ENCODE measurements at places on chromosomes 6 and 20.

GRCh38 chr6:33116841-33117711 lies 41.3 kb downstream of the HLA-DPB1 start:
- peak; percentile 57 for DNase-seq

GRCh38 chr6:82553863-82554531 lies 190.4 kb downstream of the TPBG start:
- DNase-seq: no peak

- DNase-seq: no peak
These were observed 726.6 kb upstream of the POU3F2 start for GRCh38 chr6:98107801-98108200.

DNA sequence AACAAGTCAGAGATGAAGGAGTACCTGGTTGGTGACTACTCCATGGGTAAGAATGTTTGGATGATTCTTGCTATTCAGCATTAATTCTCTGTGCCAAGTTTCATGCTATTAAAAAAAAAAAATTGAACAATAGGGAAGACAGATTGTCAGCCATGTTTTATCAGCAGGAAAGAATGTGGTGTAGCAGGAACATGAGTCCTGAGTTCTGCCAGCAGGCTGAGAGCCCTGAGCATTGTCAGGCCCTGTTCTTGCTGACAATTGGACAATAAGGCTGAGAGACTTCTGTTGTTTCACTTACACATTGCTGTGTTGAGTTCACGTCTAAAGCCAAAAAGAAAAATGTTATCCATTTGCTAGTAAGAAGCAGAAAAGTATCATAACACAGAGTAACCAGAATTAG lies 70.4 kb upstream of the SMIM28 start:
- no peak for DNase-seq

GRCh38 chr6:79571030-79571367 lies 33.8 kb upstream of the LCA5 start:
- DNase-seq: no peak

DNA sequence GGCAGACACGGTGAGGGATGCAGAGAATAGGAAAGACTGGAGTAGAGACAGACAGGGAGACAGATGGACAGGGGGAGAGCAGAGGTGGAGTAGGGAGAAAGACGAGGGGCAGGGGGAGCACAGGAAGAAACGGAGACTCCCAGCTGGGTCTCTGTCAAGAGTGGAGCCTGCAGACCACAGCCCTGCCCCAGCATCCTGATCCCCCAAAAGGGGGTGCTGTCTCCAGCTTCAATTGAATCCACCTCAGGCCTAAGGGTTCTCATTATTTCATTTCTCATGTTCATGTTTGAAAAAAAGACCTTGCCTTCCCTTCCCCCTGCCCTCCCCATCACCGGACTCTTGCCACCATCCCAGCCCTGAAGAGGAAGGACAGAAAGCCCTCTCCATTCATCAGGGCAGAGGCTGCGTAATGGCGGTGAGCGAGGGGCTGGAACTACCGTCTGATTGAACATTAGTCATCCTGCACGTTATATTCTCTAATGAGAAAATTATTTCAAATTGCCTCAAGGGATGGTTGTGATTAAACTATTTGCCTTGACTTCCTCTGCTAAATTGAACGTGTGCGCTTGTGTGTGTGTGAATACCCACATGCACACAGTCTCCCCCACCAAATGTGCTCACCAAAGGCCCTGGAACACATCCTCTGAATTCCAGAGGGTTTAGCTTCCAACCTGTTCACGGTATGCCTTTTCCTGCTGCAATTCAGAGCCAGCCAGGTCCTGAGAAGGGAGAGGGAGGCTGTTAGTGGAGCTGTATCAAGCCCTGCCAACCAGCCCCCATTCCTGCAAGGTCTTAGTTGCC lies 98.3 kb downstream of the CDC5L start:
- no peak for DNase-seq

- no peak for DNase-seq
These were observed 42.2 kb downstream of the GNAS-AS1 start for GRCh38 chr20:58808271-58809046.

DNA sequence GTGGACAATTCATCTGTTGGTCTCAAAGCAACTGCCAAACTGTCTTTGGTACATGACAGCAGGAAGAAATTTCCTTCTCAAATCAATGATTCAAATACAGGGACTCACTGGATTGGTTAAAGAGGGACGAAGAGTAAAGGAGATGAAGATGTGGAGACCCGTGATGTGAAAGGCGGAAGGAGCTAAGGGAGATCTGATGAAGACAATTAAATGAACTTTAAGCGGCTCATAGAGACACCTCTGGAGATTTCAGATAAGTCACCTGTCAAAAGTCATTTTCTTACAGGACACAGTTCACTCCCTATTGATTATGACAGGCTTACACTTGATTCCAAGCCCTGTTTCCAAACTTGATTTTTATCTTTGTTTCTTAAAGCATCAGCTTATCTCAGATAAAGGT lies 466.3 kb downstream of the DOK5 start:
- DNase-seq: peak; percentile 54

DNA sequence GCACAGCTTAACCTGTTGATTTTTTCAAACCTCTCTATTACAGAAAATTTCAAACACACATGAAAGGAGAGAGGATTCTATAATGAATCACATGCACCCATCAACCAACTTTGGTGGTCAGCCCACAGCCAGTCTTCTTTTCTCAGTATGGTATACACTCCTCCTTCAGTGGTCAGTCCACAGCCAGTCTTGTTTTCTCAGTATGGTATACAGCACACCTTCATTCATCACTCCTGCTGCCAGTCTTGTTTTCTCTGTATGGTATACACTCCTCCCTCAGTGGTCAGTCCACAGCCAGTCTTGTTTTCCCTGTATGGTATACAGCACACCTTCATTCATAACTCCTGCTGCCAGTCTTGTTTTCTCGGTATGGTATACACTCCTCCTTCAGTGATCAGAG lies 67.8 kb downstream of the SYNDIG1 start:
- DNase-seq: no peak

DNA sequence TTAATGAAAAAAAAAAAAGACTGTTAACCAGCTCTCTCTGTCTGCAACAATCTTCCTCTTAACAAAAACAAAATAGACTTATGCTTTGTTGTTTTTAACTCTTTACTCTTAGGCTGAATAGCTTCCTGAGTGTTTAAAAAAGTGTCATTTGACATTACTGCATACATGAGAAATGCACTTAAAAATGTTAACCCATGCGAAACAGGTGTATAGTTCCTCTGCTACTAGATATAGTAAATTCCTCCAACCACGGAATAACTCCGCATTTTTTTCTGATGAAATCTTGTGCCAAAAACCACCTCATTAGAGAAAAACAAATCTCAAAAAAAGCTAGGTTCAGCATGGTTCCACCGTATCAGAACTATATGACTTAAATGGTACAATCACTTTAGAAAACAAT lies 426.0 kb downstream of the ADGRB3 start:
- DNase-seq: peak; percentile 23

DNA sequence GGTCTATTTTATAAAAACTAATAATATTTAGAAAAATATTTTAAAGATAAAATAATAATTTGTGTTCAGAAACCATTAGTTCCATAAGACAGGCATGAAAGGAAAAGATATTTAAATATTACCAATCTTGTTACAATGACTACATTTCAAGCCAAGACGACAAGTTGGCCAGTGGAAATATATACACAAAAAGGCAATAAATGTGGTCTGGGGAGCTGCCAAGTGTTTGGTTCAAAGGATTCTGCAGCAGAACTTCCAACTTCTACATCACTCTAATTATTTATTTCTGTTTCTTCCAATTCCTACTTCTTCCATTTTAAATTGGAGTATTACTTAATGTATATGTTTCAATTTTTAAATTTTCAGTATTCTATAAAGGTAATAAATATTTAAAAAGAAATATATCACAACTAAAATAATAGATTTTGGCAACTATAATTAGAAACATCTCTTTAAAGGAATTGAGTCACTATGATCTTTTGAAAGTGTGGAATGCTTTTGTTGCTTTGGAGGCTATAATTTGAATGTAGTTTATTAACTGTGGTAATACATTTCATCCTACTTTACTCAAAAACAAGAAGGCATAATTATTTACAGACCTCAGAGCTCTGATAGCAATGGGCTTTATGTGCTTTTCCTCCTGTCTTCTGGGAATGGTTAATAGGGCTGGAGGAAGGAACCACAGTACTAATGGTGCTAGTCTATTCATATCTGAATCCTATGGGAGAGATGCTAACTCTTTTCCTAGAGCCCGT lies 129.7 kb upstream of the FAM184A start:
- DNase-seq: no peak

- no peak for DNase-seq
These were observed 308.2 kb upstream of the SGK1 start for GRCh38 chr6:134626086-134626485.

- no peak for DNase-seq
These were observed 30.9 kb upstream of the MCM9 start for GRCh38 chr6:118965843-118966370.

DNA sequence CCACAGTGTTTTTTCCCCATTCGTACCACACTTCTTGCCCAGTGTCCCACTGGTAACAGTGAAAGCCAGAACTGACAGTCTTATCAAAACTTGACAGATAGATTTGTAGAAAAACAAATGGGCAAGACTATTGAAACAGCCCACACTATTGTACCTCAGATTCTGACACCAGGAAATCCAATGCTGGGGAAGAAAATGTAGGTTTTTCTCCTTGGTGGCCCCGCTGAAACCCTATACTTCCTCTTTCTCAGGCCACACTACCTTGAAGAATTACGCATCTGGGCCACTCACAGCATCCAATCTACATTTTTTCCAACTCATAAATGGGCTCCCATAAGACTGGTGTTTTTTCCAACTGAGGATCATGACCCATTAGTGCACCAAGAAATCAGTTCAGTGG lies 90.9 kb upstream of the HDDC2 start:
- no peak for DNase-seq

DNA sequence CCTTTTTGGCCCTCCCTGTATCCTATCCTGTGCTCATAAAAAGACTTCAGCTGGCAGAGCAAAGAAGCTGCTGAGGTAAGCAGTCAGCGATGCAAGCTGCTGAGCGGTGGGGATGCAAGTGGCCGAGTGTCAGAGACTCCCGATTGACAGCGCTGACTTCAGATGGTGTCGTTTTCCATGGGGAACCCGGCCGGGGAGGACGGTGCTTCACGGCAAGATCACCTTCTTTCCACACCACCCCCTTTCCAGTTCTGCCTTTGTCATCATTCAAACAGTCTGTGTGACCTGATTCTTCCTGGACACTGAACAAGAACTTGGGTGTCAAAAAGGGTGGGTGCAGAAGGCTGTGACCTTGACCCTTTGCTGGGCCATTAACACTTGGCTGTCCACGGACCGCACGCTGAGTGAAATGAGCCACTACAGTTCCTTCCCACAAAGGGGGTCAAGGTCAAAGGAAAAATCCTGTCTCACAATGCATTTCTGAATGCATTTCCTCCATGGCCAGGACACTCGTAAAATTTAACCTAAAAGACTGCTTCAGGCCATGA lies 52.9 kb upstream of the UNC93A start:
- peak; percentile 49 for DNase-seq

DNA sequence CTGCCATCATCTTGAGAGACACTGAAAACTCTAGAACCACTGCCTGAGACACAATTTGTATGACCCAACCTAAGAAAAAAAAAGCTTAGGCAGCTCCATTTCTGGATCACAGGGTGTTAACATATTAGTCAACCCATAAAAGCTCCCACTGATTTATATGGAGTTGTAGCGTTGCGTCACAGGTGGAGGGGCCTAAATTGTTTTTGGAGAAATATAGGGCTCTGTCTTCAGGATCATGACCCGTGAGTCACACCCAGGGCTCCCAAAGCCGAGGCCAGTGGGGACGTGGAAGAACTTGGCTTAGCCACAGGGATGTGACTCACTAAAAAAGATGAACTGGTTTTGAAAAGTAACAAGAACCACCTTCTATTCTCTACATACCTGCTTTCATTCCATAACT lies 116.5 kb upstream of the BMP2 start:
- DNase-seq: no peak

GRCh38 chr20:35174458-35175216 lies 2.8 kb downstream of the PROCR start:
- peak; percentile 50 for DNase-seq

DNA sequence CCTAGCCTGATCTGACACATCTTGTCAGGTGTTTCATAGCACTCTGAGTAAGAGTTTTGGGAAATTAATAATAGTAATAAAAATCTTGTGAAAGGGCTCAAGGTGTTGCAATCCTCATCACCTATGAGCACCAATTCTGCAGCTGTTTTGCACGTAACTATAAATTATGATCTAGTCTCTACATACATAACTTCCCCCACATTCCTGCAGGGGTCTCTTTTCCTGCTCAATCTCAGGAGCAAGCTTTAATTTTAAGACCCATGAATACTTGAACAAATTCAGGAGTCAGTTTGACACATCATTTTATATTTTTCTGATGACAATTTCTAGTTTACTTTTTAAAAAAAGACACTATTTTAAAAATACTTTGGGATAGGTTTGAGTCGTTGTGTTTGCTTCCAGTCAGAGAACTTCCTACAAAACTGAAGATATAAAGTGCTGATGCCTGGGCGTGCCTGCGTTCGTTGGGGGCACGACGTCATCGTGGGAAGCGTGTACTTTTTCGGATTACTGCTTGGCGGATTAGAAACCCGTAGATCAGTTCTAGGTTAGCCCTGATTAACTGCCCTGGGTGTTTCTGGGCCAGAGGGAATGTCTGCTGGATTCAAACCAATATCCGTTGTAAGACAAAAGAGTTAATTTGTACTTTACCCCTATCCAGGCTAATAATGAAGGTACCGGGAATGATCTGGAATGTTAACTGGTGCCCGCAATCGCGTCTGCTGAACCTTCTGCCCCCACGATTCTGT lies 1.0 kb upstream of the E2F3 start:
- peak; percentile 75 for DNase-seq

DNA sequence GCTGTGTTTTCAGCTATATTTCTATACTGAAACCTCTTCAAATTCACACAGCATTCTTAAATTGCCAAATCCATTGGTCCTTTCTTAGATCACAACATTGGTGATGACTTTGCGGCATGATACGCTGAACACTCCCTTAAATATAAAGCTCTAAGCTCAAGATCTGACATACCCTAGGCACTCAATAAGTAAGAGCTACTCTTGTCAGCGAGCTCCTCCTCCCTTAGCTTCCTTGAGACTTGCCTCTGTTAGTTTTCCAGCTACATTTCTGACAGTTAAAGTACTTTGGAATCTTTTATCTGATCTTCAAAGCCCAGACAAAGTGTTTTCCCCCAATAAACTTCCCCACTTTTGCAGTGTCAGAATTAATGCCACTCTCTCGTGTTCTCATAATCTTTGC lies 117.0 kb downstream of the HIVEP2 start:
- no peak for DNase-seq

- DNase-seq: peak; percentile 56
These were observed 8.3 kb upstream of the ADRM1 start for GRCh38 chr20:62294516-62294915.

GRCh38 chr20:32485770-32486478 lies 99.2 kb downstream of the NOL4L start:
- peak; percentile 59 for DNase-seq

All from eye (tissue), 1 donor.